ENCODE measurements at places on chromosomes 16 and 17. TPM values are rescaled to one million over a fixed set of nuclear protein-coding genes. Genes with fewer than 3 reads are reported as not detected.

- no peak for DNase-seq
Measured at GRCh38 chr17:55274355-55275255, 9.8 kb downstream of the HLF start.

DNA sequence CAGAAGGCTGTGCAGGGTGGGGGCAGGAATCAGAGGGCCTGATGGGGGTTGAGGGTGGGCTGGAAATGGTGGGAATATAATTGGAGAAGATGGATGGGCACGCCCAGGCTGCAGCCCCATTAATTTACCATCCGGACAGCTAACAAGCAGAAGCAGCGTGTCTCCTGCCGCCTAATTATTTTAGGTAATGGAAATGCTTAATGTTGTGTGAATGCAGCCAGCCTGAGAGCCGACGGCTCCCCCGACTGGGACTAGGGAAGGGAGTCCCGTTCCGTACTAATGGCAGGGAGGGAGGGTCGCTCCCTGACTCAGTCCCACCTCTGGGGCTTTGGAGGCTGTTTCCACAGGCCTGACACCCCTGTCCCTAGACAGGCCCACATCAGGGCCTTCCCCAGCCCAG is 4.7 kb upstream of the OVCA2 start:
- DNase-seq = no peak

GRCh38 chr17:56697190-56697589 is 103.7 kb downstream of the NOG start:
- no peak for DNase-seq

DNA sequence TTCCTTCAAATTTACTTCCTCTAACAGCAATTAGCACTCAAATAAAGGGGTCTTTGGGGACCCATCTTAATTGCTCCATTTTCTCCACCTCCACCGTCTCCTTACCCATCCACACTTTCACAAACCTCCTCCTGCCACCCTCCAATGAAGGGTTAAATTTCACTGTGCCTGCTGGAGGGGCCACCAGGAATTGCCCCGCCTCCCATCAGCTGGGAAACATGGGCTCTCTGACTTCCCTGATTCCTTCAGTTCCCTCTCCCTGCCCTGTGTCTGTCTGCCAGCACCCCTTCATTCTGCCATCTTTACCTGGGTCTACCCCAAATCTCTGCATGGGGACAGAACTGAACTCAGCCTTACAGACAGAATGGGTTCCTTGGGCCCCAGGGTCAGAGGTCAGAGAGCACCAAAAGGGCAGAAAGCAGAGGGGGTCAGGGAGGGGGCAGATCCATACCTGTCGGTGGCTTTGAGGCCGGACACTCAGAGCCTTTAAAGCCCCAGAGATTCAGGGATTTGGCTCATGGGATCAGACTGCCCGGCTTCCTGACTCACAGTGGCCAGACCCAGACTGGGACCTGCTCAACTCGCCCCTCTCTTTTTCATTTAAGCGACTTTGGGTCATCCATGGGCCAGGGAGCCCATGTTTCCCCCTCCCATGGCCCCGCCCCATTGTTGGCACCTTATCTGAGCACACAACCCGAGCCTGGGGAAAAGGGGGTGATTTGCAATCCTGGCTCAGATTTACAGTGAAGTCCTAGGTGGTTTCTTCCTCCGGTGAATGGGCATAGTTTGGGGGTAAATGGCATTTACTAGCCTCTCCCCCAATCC is 17.6 kb upstream of the SP2 start:
- DNase-seq = no peak

GRCh38 chr17:77481476-77482374 is 341.0 kb downstream of the SEC14L1 start:
- DNase-seq = no peak

DNA sequence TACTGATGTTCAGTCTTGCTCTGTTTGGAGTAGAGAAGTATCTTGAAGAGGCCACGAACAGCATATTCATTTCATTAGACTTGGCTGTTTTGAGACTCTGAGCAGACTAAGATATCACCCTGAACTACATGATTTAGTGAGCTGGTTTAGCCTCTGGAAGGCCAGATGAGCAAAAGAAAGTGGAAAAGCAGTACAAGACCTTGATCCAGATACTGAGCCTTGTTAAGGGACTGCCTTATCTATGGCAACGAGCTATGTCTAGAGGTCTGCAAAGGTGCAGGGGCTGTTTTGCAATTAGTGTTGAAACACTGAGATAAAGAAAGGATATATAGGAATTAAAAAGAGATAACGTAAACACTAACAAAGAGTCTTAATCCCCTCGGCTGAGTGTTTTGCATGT is 231.4 kb downstream of the IRX3 start:
- DNase-seq = no peak

MLST8 gene
- total RNA-seq = 10.9 TPM
